ENCODE measurements at places on chromosomes 13 and 19.

DNA sequence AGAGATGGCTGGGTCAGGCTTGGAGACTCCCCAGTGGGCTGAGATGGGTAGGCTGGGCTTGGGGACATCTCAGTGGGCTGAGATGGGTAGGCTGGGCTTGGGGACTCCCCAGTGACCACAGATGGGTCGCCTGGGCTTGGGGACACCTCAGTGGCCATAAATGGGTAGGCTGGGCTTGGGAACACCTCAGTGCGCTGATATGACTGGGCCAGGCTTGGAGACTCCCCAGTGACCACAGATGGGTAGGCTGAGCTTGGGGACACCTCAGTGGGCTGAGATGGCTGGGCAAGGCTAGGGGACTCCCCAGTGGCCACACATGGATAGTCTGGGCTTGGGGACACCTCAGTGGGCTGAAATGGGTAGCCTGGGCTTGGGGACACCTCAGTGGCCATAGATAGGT is 12.8 kb downstream of the IQCN start:
- DNase-seq: no peak

- no peak for DNase-seq
Measured at GRCh38 chr13:30181888-30182651, 125.3 kb downstream of the KATNAL1 start.

GRCh38 chr19:50777830-50778303 is 7.6 kb downstream of the GPR32 start:
- no peak for DNase-seq

GRCh38 chr13:45587897-45588296 is 27.6 kb downstream of the ERICH6B start:
- no peak for DNase-seq

- DNase-seq: no peak
Measured at GRCh38 chr13:41655997-41656396, 198.6 kb downstream of the RGCC start.

DNA sequence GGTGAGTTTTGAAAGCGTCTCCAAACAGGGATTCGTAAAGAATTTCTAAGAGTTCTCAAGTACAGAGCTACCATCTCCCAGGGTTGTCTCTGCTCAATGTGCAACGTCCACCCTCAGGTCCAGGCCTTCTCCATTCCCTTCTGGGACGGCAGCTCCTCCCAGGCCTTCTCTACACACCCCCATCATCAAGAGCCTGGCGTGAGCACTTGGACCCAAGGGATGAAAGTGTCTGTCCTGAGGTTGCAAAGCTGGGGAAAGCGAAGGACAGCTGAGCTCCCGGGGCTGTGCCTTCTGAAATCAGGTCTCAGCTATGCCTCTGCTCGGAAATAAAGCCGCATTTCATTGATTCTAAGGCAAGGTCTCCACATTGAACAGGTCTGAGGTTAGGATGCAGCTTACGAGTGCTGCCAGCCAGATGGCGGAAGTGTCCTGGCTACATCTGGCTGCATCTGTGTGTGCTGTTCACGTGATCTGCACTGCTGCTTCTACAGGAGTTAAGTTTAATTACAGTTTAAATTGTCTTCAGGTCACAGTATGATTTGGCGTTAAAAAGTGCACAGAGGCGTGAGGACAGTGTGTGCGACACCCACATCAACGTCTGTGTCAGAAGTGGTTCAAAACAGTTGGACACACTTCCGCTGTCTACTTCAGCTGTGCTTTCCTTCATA is 27.0 kb upstream of the MIER2 start:
- DNase-seq: peak; percentile 43

DNA sequence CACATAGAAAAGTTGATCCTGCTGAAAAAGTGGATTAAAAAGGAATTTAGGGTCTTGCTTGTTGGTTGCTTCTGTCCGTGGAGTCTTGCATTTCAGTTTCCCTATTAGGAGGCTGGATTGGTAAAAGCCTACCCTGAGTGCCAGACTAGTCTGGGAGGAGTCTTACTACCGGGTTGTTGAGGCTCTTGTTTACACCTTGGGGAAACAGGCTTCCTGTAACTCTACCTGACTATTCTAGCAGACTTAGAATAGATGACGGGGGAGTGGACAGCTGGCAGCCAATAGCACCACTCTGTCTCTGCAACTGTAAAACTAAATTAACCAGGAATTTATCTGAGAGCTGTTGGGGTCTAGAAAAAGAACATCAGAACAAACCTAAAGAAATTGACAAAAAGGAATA is 11.3 kb upstream of the MPHOSPH8 start:
- DNase-seq: no peak

- no peak for DNase-seq
Measured at GRCh38 chr13:98998831-98999638, 21.2 kb upstream of the DOCK9 start.

- DNase-seq: no peak
Measured at GRCh38 chr19:44993926-44994537, 7.2 kb upstream of the RELB start.

GRCh38 chr13:50934735-50935435 is 25.3 kb downstream of the RNASEH2B start:
- DNase-seq: no peak

- no peak for DNase-seq
Measured at GRCh38 chr19:17749912-17750317, 1.4 kb upstream of the FCHO1 start.

- no peak for DNase-seq
Measured at GRCh38 chr19:45564131-45564780, 20.3 kb downstream of the OPA3 start.

DNA sequence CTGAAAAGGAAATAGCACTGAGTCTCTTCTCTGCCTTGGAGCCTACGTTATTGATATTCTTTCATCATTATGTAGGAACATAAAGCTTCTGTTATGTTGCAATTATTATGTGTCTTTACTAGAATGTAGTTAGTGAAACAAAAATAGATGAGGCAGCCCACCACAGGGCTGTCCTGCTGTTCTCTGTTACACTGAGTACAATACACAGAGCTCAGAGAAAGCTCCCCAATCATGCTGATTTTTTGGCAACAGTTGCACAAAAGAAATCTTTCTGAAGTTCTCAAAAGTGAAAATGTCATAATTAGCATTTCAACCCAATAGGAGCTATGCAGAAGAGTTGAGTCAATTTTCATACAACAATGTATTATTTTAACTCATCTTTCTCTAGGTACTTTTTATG is 119.5 kb downstream of the EFNB2 start:
- no peak for DNase-seq

DNA sequence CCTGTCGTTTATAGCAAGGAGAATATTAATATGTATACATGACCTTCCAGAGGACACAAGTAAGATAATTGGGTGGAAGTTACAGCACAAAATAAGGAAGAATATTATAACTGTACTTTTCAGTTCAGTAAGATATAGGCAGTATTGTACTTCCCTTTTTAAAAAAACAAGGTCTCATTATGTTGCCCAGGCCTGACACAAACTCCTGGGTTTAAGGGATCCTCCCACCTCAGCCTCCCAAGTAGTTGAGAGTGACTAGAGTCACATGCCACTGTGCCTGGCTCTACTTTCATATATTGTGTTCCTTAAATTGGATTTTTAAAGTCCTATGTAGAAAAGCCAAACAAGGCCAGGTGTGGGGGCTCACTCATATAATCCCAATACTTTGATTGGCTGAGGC is 19.5 kb upstream of the MAB21L1 start:
- peak; percentile 54 for DNase-seq

DNA sequence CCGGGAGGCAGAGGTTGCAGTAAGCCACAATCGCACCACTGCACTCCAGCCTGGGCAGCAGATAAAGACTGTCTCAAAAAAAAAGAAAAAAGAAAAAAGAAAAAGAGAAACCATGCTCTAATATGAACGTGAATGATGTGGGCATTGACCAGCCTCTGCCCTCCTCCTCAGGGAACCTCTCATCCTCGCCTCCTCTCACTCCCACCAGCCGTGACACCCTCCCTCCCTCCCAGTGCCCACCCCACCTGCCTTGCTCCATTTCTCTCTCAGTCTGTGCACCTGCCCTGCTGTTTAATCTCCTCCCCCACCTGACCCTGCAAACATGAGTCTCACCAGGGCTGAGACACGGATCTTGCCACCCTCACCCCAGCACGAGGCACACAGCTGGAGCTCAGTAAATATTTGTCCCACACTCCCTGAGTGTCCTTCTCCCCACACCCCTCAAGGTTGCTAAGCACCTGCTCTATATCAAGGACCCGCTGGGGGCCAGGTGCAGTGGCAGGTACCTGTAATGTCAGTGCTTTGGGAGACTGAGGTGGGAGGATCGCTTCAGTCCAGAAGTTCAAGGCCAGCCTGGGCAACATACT is 7.5 kb upstream of the BCAT2 start:
- no peak for DNase-seq

DNA sequence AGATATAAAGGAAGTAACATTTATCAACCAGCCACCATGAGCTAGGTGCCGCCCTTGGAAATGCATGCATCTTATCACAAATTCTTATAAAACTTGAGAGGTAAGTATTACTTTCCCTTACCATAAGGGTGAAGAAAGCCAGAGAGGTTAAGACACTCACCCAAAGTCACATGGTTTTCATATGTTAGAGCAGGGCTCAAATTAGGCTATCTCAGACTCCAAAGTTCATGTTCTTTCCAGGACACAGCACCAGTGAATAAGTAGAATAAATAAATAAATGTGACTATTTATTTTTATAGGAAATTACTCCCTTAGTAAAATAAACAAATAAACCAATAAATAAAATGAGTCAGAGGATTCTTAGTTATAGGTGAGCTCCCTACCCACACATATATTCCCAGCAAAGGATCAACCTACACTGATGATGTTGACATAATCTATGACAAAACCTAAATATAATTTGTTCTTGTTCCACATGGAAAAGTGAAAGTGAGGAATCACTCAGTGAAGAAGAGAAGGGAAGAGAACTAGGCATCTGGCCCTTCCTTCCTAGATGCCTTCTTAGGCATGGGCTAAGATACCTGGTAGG is 27.2 kb downstream of the SPRY2 start:
- DNase-seq: no peak

DNA sequence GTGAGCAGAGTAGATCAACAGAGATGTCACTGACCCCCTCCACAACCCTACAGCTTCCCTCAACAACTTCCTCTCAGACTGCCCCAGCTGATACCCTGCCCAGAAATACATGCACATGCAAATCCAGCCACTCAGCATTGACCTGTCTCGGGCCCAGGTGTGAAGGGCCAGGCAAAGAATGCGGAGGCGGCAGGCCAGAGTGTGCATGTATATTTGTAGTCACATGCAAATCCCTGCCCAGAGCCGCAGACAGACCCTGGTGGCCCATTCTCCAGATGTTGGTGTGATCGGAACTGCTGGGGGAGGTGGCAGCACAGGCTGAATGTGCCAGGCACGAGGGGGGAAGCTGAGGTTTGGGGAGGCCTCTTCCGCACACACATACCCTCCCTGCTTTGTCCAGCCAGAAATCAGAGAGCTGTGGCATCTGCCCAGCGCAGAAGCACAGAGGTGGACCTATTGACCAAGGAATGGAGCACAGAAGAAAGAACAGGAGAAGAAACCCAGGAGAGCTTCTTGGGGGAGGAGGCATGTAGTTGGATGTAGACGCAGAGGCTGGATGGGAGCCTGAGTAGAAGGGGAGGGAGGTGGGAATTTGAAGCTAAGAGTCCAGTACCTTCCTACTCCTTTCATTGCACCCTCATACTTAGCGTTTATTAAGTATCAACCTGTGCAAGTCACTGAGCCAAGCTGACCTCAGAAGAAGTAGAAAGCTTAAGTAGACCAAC is 14.4 kb downstream of the MEF2B start:
- no peak for DNase-seq

DNA sequence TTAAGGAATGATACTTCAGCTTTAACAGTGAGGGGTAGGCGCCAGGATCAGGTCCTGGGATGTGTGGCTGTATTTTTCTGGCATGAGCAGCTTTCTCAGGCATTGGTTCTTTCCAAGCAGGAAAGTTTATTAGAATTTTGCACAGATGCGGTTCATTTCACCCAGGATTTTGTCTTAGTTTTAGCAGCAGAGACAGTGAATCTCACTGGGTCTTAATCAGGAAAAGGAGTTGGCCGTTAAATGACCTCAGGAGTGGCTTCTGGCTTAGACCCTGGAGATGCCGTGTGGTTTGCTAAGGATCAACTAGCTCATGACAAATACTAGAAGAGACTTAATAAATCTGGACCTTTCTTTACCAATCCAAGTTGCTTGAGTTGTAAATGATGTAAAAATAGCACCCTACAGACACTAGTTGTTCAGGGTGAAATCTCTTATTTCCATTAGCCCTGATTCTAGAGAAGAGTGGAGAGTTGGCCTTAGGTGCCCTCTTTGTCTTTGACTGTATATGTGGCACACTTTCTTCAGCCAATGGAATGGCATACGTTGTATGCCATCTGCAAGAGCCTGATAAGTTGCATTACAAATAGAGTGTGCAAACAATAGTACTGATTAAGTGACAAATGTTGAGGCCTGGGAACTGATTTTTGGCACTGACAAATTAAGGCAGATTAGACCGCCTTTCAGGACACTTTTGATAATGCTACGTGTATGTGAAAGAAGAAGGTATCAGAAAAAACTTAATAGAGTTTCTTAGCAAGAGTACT is 34.0 kb downstream of the LRCH1 start:
- no peak for DNase-seq

- DNase-seq: no peak
Measured at GRCh38 chr13:79919091-79919490, 421.8 kb downstream of the SPRY2 start.

DNA sequence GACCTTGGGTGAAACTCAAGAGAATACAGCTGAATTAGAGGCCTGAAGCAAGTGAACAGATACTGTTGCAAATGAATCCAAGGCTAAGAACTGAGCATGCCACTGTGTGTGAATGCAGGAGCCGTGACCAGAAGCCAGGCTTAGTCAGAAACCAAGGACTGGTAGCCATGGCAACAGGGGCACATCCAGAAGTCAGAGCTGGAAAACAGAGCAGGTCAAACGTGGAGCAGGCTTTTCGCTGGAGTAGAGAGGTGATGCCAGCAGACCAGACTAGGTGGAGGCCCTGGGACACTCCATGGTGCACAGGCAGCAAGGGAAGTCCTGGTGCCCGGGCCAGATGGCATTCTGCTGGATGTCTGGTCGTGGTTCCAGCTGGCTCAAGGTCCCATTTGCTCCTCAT is 564.1 kb downstream of the PCDH9 start:
- no peak for DNase-seq

- DNase-seq: no peak
Measured at GRCh38 chr19:33859016-33859415, 62.3 kb downstream of the KCTD15 start.

- DNase-seq: no peak
Measured at GRCh38 chr13:112056739-112057438, 10.1 kb upstream of the SOX1 start.

Measured in KBM-7 (cell line).